ENCODE measurements at places on chromosomes 6 and 20.

DNA sequence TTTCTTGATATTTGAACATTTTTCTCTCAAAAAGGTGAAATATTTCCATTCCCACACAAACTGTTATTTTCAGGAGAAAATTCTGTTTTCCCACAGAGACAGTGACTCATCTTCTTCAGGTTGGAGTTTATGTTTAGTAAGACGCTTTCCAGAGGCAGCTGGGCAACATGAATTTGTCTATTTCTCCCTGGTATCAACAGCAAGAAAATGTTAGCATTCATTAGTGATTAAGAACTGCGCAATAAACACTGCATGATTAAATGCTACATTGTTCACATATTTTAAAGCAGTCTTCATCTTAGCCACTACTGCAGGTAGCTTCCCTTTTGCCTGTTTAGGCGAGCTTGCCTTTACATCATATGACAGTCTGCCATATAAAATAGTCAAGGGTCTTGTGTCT lies 295.7 kb downstream of the C6orf118 start:
- DNase-seq: no peak

DNA sequence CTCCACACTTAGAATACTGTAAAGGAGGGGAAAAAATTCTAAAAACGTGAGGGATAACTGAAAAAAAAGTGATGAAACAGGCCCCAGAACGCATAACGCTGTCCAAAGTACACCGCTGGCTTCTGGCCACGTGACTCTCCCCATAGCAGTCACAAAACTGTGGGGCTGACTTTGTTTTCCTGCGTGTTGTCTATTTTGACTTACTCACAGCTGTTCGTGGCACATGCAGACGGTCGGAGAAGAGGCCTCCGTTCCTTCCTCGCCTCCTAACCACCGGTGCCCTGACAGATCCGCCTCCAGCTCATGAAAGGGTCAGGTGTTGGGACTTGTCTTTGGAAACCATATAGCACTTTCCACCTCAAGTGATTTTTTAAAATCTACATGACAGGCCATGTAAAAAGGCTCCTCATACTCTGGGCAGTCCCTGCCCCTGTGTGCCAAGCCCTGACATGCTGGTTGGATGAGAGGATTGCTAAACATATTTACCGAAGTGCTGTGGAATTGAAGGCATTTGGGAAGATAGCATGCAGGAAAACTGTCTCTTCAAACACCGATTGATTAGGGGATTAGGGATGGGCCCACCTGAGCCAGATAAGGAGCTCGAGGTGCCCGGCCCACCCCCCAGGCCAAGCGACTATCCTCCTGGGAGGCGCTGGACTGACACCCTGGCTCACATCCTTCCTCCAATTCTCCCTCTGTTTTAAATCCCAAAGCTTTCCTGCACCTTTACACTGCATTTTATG lies 54.8 kb downstream of the DACT2 start:
- no peak for DNase-seq

- no peak for DNase-seq
Observed at GRCh38 chr6:99402448-99402847, 8.5 kb upstream of the COQ3 start.

- no peak for DNase-seq
Observed at GRCh38 chr6:34969662-34970265, 80.7 kb downstream of the ANKS1A start.

- DNase-seq: no peak
Observed at GRCh38 chr6:137883400-137884148, 16.5 kb downstream of the TNFAIP3 start.

- no peak for DNase-seq
Observed at GRCh38 chr20:24584538-24585356, 115.3 kb downstream of the SYNDIG1 start.

- no peak for DNase-seq
Observed at GRCh38 chr6:28351087-28351486, 1.3 kb downstream of the ZKSCAN3 start.

- DNase-seq: no peak
Observed at GRCh38 chr6:13466304-13467215, 20.8 kb downstream of the GFOD1 start.

All from retinal pigment epithelial cell (primary cell).